ENCODE measurements at places on chromosomes 7 and 10.

GRCh38 chr7:14023838-14024237 is 34.4 kb upstream of the ETV1 start:
- DNase-seq: no peak

DNA sequence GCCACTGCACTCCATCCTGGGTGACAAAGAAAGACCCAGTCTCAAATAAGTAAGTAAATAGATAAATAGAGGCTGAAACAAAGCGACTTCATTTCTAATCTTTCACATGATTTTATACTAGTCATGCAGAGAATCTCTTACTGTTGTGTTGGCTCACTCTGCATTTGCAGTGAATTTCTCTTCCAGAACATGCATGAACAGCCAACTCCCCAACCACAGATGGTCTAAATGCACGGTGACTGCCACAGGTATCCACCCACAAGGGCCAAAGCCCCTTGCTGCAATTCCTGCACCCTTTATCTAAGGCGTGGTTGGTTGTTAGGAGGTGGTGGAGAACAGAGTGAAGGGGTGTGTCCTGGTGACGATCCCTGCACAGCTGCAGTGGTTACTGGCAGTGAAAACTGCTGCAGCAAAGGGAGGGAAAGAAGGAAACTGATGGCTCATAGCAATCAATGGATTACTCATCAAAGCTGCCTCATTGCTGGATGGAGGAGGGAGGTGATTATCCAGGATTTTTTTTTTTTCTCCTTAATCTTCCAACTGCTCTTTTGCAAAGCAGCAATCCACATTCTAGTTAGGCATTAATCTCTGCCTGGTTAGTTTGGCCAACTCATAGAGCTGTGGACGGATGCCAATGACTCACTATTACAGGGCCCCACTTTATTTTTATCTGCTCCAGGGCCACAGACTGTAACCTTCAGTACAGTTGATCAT is 50.6 kb downstream of the PRTFDC1 start:
- DNase-seq: peak; percentile 63

DNA sequence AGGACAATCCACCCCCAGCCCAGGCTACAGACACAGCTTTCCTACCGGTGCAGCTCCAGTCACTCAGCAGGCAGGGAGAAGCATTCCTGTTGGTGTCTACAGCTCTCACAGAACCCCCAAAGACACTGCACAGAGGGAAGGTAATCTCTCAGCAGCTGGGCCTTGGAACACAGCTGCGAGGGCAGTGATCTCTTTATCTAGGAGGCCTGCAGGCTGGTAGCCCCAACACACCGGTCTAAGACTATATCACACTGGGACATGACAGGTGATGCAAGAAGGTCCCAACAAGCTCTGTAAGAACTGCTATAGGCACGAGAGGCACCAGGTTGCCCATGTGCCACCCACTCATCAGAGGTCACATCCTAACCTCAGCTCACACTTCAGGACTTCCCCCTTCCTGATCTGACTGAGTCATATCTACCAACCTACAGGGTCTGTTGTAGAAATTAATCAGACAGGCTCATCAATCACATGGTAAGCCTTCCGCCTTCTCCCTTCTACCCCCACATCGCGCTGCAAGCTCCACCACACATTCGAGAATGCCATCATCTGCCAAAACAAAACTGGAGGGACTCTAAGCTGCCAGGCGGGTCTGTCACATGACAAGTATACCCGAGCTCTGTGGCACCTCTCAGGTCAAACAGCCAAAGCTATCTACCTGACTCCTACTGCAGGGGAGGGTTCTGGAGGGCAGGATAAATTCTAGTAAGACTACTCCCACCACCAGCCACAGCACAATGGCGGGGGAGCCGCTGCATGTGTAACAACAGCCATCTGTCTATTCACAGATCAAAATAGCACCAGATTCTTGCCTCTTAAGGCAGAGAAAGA is 26.1 kb downstream of the FAM53B start:
- peak; percentile 80 for DNase-seq

DNA sequence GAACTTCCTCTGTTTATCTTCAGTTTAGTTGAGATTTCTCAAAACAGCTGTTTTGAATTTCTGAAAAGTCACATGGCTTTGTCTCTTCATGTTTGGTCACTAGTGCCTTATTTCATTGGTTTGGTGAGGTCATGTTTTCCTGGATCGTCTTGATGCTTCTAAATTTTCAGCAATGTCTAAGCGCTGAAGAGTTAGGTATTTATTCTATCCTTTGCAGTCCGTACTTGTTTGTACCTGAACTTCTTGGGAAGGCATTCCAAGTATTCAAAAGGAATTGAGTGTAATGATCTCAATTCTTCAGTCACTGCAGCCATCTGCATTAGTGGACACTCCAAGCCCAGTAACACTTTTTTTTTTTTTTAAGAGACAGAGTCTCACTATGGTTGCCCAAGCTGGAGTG is 67.7 kb downstream of the HERC4 start:
- no peak for DNase-seq

DNA sequence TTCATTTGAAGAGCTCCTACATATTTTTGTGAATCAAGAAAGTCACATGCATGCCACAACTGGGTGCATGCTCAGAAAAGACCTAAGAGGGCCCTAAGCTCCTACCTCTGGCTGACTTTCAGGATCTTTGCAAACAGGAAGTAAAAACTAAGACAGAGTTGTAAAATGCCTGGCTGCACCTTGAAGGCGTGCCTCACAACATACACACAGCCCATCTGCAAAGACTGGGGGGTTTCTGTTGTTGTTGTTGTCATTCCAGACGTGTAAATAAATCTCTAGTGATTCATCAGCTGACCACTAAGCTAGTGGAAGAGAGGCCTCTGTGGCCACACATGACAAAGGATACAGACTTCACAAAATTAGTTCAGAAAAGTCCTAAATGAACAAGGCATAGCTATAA is 31.8 kb downstream of the SMURF1 start:
- DNase-seq: peak; percentile 37

DNA sequence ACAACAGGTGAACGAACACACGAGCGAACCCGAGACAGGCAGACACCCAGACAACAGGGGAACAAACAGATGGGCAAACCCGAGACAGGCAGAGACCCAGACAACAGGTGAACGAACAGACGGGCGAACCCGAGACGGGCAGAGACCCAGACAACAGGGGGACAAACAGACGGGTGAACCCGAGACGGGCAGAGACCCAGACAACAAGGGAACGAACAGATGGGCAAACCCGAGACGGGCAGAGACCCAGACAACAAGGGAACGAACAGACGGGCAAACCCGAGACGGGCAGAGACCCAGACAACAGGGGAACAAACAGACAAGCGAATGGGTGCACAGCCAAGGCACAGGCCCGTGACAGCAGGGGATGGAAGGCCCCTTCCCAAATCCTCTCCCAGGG is 264.7 kb downstream of the ELFN1 start:
- DNase-seq: no peak

- DNase-seq: peak; percentile 40
Observed at GRCh38 chr7:48251766-48252165, 80.5 kb downstream of the ABCA13 start.

GRCh38 chr7:7642081-7642480 is 1.5 kb downstream of the UMAD1 start:
- no peak for DNase-seq

- no peak for DNase-seq
Observed at GRCh38 chr7:122901250-122901649, 15.0 kb upstream of the CADPS2 start.

GRCh38 chr7:114973147-114973546 is 51.3 kb downstream of the MDFIC start:
- no peak for DNase-seq

DNA sequence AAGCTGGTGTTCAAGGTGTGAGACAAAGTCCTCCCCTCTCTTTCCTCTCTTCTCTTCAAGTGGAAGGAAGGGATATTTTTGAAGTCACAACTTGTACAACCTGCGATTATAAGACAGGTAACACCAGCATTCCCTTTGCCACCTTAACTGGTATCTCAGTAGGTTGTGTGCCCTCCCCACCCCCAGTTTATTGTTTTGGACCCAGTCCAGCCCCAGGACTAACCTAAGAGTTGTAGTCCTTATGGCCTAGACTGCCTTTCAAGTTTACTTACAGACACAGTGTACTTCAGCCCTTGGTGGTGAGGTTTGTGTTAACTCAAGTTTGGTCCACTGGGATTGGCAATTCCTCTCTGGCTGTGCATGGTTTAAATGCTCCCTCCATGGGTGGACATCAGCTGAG is 26.8 kb upstream of the CYP2C8 start:
- DNase-seq: no peak

GRCh38 chr10:14534152-14534551 is 203.4 kb upstream of the FRMD4A start:
- no peak for DNase-seq

DNA sequence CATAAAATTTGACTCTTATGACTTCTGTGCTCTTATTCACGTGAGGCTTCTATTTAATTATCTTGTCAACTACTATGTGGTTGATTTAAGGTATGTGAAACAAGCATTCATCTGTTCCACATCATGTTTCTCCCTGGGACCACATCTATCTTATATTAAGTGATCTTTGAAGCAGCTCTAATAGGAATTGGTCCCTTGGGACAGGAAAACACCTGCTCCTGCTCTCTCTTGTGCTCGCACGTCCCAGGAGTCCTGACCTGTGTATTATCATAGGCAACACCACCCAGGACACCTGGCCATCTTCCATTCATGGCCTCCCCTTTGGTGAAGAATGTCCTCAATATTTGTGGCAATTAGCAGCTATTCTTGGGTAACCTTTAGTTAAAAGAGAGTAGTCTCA is 269.2 kb downstream of the NRG3 start:
- DNase-seq: no peak

GRCh38 chr10:96038476-96039387 is 4.7 kb upstream of the CCNJ start:
- no peak for DNase-seq

DNA sequence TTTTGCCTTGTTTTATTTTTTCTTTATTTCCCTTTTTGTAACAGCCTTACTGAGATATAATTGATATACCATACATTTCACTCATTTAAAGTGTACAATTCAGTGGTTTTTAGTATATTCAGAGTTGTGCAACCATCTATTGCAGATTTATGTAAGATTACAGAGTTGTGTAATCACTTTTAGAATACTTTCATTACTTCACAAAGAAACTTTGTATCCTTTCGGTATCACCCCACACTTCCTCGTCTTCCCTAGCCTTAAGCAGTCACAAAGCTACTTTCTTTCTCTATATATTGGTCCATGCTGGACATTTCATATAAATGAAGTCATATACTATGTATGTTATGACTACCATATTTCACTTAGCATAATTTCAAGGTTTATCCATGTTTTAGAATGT is 74.6 kb downstream of the ATRNL1 start:
- no peak for DNase-seq

- no peak for DNase-seq
Observed at GRCh38 chr10:5423771-5424170, 11.4 kb downstream of the NET1 start.

- DNase-seq: no peak
Observed at GRCh38 chr10:17073725-17074540, 55.7 kb downstream of the CUBN start.

- DNase-seq: no peak
Observed at GRCh38 chr7:129199406-129199805, 11.0 kb downstream of the SMO start.

GRCh38 chr7:120550494-120551048 is 277.6 kb downstream of the KCND2 start:
- no peak for DNase-seq

DNA sequence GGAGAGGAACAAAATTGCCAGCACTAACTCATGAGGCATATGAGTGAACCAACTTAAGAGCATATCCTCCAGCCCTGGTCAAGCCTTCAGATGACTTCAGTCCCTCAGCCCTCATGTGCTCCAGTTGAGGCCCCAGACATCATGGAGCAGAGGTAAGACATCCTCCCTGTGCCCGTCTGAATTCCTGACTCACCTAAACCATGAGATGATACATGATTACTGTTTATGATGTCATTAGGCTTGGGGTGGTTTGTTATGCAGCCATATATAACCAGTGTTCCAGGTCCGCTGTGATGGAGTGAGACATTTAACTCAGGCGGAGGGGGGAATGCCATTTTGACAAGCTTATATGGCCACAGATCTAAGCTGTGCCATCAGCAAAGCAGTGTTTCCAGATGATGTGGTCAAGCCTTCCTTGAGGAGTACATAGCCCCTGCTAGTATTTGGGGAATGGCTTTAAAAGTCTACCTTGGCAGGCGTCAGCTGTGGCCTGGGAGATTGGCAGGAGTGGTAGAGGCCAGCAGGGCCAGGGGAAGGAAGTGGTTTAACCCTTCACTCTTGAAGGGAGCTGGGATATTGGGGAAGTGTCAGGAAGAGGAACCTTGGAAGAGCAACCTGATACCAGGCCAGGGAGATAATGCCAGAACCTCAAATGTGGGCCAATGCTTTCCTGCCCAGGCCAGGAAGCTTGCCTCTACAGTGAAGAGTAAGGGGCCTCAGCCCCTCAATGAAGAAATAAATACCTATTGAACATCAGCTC is 343.0 kb upstream of the PODXL start:
- DNase-seq: no peak

DNA sequence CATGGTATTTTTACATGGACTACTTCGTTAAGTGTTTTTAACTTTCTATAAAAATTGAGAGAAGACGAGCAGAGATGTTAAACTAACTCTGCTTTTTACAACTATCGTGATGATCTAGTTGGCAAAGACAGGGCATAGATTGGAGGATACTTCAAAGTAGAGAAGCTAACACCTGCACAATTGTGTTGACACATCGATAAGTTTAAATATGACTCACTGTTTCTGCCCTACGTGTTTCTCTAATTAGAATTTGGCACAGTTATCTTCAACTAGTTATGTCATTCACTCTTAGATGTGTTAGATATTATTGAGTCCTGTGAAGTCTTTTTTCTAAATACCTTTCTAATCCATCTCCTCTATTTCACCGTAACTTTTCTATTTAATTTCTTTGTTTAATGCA is 68.5 kb upstream of the FERD3L start:
- DNase-seq: no peak

- DNase-seq: no peak
Observed at GRCh38 chr7:66198956-66199355, 6.2 kb upstream of the TPST1 start.

GRCh38 chr10:66862687-66863258 is 63.1 kb upstream of the LRRTM3 start:
- no peak for DNase-seq
